ENCODE measurements at places on chromosomes 12 and 14.

DNA sequence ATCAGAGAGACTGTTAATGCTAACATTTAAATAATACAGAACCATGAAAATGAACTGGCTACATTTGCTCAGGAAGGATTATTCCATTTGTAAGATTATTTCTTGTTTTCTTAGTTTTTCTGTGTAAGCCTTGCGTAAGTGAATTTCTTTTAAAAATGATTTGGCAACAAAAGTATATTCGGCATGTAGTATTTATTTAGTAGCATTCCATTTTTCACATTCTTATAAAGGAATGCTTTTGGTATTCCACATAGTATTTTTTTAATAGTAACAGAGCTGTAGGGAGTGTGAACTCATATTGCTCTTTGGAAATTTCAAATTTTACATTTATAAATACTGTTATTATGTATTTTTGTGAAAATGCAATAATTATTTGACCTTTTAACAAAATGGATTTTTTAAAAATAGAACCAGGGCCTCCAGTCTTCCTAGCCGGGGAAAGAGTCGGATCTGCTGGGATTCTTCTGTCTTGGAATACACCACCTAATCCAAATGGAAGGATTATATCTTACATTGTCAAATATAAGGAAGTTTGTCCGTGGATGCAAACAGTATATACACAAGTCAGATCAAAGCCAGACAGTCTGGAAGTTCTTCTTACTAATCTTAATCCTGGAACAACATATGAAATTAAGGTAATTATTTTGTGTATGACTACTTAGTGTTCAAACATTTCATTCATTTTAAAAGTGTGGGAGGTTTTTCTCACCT lies 1.2 kb downstream of the PTPRQ start:
- DNase-seq, result no peak

DNA sequence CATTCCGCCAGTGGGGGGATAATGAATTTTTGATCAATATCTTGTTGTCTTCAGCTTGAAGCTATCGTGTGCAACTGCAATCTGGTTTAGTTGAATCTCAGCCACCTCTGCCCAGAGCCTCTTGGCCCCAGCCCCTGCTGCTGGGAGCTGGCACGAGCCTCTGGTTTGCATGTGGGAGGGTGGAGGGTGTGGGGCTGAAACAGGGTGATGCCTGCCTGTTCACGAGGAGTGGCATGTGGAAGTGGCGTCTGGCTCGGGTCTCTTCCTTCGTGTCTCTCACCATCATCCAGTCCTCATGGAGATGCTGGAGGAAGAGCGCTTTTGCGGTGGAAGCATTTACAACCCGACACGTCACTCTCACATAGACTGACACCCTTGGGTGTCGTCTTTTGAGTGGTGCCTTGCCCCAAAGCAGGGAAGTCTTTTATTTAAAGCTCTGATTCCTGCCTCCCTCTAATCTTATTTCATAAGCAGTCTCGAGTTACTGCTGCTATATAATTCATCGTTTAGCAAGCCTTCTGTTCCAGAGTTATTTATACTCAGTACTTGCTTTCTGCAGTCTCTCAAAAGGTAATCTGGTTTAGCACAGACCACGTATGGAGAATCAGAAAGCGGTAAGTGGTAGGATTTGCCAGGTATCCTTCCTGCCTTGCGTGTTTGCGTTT lies 64.5 kb downstream of the AACS start:
- DNase-seq, result no peak

DNA sequence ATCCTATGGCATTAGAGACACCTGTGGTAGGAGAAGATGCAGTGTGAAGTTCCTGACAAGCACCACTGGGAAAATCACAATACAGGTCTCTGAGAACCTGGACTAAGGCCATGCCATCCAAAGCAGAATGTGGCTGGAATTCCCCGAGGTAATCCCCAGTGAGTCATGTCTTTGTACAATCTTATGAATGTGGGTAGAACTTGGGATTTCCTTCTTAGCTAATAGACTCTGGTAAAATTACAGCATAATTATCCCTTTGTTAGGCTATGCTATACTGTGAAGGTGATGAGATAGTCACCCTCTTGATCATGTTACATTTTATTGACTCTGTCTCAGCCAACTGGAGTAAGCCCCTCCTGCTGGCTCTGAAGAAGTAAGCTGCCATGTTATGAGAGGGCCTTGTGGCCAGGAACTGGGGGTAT lies 224.3 kb upstream of the DCN start:
- DNase-seq, result no peak

- DNase-seq, result no peak
Measured at GRCh38 chr14:35818346-35819115, 7.6 kb upstream of the BRMS1L start.
